ENCODE measurements at places on chromosomes 16 and 17. TPM values are rescaled to one million over a fixed set of nuclear protein-coding genes. Genes with fewer than 3 reads are reported as not detected.

DNA sequence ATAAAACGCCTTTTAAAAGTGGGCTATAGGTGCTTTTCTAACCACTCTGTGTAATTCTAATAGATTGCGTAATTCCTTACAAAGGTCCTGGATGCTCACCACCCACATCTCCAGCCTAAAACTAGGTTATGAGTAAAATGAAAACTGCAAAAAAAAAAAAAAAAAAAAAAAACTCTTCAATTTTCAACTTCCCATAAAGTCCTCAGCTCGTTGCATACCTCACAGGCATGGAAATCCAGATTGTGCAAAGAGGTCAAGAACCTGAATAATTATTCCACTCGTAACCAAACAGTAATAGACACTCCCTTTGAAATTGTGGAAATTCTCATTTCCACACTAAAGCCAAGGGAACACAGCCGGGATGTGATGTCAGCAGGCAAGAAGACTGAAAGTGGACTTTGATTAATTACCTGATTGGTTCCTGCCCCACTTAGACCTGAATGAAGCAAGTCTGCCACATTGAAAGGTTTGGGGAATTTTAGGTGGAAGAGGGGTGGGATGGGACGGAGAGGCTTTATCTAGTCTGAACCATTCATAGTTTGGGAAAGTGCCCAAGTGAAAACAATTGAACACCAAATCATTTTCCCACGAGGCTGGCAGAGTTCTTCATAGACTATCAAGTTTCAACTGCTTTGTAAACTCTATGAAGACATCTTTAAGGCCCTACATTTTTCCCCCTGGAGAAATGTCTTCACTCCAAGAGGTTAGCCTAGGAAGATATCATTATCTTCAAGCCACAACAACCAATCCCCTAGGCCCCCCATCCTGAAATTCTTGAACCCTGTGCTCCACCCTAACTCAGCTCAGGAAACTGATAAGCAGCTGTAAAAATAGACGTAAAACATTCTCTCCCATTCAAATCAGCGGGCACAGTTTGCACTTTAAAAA lies 49.1 kb upstream of the TANC2 start:
- DNase-seq: no peak

GRCh38 chr17:47705536-47706530 lies 11.9 kb downstream of the TBKBP1 start:
- no peak for DNase-seq

XAF1 gene
- total RNA-seq: 11.1 TPM

GRAP gene
- 3.3 TPM for total RNA-seq
